Mesenchymal stem cell (in vitro differentiated cells and primary cell): ENCODE measurements at places on chromosomes 11 and 22.

- DNase-seq, result no peak
These were observed 20.0 kb upstream of the CD5 start for GRCh38 chr11:61082062-61082870.

GRCh38 chr11:123145220-123145619 is 49.8 kb downstream of the CLMP start:
- DNase-seq, result peak; percentile 97

DNA sequence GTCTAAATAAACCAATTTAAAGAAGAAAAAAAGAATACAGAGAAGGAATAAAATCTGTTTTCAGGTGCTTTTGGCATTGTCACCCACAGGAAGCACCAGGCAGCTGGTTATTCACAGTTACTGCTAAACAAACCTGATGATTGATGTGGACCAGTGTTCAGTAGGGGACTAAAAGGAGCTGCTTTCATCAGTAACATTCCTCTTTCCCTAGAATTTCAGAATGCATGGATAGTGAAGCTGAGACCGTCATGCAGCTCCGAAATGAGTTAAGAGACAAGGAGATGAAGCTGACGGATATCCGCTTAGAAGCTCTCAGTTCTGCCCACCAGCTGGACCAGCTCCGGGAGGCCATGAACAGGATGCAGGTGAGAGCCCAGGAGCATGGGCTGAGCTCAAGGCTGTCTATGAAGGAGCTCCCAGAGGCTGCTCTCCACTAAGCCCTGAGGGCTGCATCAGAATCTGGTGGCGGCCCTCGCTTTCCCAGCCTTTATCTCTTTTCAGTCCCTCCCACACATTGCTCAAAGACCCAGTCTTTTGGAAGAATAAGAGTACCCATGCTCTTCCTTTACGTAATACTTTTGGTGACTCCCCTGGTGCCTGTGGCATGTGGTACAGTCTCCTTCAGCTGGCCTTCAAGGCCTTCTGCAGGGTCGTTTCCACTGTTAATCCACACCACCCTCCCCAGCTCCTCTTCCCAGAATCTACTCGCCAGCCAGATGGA is 69.5 kb downstream of the DBX1 start:
- no peak for DNase-seq

DNA sequence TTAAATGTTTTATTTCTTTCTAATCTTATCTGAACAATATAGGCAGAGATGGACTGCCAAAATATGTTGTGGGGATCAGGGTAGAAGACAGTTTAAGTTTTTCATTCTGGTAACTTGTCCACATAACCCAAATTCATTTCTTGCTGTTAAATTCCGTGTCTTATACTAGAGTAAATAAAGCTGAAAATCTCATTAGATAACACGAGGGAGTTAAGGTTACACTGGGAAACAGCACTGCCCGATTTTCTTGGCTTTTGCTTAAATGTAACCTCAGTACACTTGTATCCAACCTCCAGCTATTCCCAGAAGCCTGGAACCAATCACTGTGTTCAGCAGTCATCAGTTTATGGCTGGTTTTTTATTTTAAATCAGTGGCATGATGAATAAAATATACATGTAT is 48.2 kb downstream of the MICAL3 start:
- no peak for DNase-seq

GRCh38 chr11:117497206-117497951 is 169.7 kb downstream of the CEP164 start:
- no peak for DNase-seq

GRCh38 chr11:101567071-101567470 is 16.7 kb downstream of the TRPC6 start:
- DNase-seq, result no peak

DNA sequence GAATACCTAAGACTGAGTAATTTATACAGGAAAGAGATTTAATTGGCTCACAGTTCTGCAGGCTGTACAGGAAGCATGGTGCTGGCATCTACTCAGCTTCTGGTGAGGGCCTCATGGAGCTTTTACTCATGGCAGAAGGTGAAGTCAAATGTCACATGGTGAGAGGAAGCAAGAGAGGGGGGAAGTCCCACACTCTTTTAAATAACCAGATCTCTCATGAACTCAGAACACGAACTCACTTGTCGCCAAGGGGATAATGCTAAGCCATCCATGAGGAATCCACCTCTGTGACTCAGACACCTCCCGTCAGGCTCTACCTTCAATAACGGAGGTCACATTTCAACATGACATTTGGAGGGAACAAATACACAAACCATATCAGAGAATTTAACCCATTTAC is 42.2 kb downstream of the BIRC2 start:
- DNase-seq, result no peak

- peak; percentile 59 for DNase-seq
These were observed 25.6 kb downstream of the YWHAH start for GRCh38 chr22:31969789-31970489.

DNA sequence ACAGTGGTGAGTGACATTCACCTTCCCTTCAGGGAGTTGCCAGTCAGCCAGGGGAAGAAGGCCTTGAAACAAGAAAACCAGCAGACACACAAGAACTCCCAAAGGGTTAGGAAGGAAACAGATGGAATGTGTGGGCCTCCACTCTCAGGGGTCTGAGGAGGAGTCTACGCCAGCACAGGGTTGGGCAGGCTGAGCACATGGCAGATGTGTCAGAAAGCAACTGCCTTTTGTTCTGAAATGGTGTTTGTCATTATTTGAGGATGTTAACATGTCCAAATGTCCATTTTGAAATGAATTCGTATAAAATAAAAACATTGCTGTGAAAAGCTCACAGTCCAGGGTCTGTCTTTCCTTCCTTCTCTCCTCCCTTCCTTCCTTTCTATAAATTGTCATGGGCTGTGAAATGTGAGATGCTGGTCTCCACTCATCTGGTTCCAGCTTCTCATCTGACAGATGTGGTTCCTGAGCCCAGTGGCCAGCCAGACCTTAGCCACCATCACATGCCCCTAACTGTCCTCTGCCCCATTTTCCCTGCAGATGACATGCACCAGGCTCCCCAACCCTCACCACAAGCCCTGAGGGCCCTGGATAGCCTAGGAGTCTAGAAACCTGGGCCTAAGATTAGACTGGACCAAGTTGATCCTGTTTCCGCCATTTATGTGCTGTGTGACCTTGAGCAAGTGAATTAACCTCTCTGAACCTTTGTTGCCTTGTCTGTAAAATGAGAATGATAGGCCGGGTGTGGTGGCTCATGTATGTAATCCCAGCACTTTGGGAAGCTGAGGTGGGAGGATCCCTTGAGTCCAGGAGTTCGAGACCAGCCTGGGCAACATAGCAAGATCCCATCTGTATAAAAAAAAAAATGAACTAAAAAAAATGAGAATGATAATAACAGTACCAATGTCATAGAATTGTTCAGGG is 56.2 kb upstream of the CRYBB3 start:
- no peak for DNase-seq

DNA sequence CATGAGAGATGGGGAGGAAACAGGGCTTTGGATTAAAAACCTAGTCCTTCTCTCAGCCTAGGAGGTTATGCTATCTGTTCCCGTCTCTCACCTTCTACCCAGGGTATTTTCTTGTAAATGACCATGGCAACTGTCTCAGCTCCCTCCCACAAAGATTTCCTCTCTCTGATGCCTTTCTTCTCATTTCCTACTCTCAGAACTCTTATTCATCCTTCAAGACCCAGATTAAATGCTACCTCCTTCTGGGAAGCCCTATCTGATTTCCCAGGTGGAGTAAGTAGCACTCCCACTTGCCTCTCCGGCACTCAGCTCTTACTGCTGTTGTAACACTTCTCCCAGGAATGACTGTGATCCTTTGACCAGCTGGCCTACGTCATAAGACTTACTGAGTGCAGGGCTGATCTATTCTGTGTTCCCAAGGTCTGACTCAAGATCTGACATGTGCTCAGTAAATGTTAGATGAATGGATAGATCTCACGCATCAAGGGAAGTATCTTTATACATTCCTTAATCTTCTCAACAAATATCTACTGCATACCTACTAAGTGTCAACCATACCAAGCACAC is 175.0 kb downstream of the TENM4 start:
- peak; percentile 79 for DNase-seq

DNA sequence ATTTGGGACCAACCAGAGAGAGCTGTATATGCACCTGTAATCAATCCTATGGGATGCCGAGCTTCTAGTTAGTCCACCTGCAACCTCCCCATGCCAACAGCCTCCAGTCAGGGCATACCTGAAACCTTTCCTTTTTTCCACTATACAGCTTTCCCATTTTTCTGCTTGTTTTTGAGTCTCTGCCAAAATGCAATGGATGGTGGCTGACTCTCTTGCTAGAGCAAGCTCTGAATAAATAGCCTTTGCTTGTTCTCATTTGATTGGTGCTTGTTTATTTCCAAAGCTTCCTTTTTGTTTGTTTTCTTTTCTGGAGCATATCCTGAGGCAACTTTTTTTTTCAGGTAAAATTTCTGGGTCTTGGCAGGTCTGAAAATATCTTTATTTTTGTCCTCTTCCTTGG is 58.0 kb upstream of the PLET1 start:
- no peak for DNase-seq

- DNase-seq, result no peak
These were observed 31.0 kb downstream of the ZBED4 start for GRCh38 chr22:49884503-49885260.

- no peak for DNase-seq
These were observed 151.7 kb downstream of the CEP164 start for GRCh38 chr11:117479372-117479771.

DNA sequence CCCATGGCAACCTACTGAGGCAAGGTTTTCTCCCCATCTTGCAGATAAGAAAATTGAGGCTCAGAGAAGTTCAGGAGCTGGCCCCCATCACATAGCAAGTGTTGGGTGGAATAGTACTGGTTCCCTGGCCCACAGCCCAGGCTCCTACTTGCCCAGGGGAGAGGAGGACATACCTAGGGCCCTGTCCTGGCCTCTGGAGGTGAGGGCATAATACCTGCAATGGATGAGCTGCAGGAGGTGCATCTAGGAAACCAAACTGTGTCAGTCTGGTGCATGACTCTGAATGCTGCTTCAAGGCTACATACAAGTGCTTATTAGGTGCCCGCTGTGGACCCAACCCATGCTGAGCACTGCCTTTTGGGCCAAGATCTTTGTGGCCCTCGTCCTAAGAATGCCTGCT is 40.0 kb upstream of the TPBGL start:
- no peak for DNase-seq

DNA sequence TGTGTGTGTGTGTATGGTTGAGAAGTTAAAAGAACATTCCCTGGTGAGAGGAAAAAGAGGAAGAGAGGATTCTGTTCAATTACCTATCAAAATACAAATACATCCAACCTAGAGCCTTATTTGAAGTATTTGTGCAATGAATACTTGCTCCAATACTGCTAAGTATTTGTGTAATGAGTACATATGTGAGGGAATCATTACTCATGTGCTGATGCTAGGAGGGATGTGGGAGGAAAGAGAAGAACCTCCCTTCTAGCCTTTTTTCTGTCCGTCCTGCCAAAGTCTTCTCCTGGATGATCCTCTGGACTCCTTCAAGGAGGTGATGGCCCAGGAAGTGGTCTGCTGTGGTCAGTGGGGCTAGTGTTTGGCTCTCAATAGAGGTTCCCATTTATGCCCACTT is 36.0 kb upstream of the ACCSL start:
- no peak for DNase-seq

DNA sequence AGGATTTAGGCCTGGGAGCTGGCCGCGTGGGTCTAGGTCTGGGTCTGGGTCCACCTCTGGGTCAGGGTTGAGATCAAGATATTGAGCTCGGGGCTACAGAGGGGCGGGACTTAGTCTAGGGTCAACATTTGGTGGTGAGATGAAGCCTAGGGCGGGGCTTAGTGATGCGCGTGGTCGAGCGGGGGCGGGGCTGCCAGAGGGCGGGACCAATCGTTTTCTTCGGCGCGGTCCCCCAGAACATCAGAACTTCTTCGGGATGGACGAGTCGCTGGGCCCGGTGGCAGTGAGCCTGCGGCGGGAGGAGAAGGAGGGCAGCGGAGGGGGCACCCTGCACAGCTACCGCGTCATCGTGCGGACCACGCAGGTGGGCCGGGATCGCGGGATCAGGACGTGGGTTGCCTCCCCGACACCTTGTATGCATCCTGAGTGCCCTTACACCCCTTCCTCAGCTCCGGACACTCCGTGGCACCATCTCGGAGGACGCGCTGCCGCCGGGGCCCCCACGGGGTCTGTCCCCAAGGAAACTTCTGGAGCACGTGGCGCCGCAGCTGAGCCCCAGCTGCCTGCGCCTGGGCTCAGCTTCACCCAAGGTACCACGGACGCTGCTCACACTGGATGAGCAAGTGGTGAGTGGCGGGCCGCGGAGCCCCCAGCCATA is 4.2 kb downstream of the SIPA1 start:
- no peak for DNase-seq

GRCh38 chr11:118434553-118435289 is 1.6 kb upstream of the KMT2A start:
- peak; percentile 70 for DNase-seq

- no peak for DNase-seq
These were observed 29.6 kb downstream of the TOM1 start for GRCh38 chr22:35329114-35329847.
